ENCODE measurements at places on chromosomes 1 and 21. TPM values are rescaled to one million over a fixed set of nuclear protein-coding genes. Genes with fewer than 3 reads are reported as not detected.

The KRTAP19-1 gene
- not detected for total RNA-seq

The C1orf210 gene
- total RNA-seq = not detected

The AMY2A gene
- not detected for total RNA-seq

The ZFP69 gene
- total RNA-seq = 2.4 TPM

The TMPRSS15 gene
- total RNA-seq = not detected

The PGLYRP4 gene
- not detected for total RNA-seq

The IL20 gene
- not detected for total RNA-seq
